ENCODE measurements at places on chromosomes 7 and 10.

- DNase-seq: peak; percentile 71
These were observed 66.7 kb upstream of the PITRM1 start for GRCh38 chr10:3239066-3239919.

- no peak for DNase-seq
These were observed 39.6 kb downstream of the GLI3 start for GRCh38 chr7:42197451-42197850.

- DNase-seq: no peak
These were observed 49.3 kb downstream of the PNLIPRP2 start for GRCh38 chr10:116669832-116670644.

DNA sequence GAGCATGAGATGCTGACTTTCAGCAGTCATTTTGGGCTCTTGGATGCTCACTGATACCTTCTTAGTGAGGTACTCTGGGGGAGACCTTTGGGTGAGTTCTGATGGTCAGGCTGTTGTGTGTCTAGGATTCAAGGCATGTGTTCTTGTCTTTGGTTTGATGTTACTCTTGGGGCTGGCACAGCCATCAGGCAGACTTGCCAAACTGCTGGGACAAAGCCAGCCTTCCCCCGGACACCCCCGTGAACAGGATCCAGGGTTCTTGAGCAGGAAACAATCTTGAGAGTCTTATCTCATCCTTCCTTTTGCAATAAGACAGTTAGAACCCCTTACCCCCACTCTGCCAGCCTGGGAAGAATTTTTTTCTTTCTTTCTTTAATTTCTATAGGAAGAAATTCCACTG, 42.2 kb downstream of the SUFU start:
- DNase-seq: no peak

GRCh38 chr10:46301056-46301645, 14.4 kb downstream of the ANTXRL start:
- no peak for DNase-seq

DNA sequence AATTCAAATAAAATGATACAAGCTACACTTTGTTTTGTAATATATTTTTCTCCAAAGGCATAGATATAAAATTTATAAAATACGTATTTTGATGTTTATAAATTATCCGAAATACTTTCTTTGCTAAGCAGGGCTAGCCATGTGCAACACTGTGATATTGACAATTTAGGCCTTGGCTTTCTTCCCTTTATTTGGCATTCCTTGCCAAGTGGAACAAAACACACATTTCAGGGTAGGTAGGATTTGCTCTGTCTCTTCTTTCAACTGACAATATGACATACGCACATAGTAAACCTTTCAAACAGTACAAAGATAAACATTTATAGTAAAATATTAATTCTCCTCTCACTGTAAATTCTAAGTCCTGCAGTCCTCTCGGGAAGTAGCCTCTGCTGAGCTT, 103.3 kb upstream of the POT1 start:
- no peak for DNase-seq

DNA sequence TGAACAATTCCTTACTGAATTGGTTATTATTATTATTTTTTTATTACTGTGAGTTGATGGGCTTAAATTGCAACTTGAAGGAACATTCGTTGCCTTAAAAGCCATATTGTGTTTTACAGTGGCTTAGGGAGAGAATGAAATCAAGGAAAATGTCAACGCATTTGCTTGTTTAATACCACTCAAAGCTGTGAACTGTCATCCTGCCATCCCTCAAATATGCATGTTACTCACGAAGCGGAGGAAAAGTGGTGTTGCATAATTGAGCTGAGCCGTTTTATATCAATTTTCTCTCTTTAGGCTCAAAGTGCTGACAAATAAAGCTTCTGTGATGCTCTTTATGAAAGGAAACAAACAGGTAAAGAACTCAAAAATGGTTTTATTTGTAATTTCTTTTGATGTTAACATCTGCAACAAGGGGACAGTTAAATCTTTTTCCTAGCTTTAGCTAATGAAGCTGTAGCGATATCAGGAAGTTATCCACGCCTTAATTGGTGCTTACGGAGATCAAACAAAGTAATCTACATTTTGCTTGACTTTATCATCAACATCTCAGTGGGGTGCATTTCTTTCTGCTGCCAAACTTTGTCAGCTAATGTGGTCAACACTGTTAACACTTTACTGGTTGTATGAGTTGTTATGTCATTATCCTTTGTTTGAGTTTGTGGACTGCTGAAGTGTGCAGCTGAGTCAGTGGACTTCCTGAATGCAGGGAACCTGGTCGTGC, 33.1 kb downstream of the GLRX3 start:
- no peak for DNase-seq

- no peak for DNase-seq
These were observed 50.2 kb upstream of the BAMBI start for GRCh38 chr10:28627102-28627501.

- DNase-seq: no peak
These were observed 24.1 kb upstream of the PNLIP start for GRCh38 chr10:116521424-116522290.

Measured in T-helper 9 cell (primary cell).